BJ (cell line): ENCODE measurements at places on chromosomes 5 and 9.

DNA sequence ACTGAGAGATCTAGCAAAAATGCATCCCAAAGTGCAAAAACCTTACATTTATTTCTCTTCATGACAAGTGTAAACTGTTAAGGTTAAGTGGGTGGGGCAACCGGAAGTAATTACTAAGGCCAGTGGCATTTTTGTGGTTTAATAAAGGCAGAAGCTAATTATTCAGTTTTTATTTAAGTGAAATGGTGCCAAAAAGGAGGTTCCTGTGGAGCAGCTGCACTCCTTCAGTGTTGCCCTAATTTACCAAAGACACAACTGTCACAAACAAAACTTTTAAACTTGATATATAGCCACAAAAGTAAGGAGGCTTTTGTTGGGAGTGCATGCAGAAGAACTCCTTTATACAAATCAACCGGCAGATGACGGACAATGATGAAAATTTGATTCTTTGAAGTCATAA lies 81.6 kb downstream of the NDUFS4 start:
- DNase-seq, result peak; percentile 9

- no peak for DNase-seq
These were observed 8.2 kb upstream of the PHYKPL start for GRCh38 chr5:178240766-178241165.

DNA sequence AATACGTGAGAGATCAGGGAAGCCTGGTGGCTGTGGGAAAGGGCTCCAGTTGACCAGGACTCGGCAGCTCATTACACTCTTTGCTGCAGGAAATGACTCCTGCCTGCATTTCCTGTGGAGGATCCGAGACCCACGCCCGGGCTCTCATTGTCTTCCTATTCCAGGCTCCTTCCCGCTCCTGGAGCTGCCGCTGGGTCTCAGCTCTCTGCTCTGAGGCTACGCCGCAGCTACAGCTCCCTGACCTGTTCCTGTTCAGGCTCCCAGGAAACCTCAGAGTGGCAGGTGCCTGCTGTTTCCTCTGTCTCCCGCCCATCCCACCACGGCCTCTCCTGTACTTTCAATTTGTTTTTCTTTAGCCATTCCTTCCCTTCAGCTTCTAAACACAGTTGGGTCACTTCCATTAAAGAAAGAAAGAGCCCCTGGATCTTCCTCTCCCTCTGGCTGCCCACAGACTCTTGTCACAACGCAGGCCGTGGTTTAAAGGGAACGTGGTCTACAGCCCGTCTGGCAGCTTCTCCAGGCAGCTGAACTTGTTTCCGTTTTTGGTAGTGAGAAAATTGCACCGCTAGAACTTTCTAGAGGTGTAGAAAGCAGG lies 71.5 kb downstream of the IL6ST start:
- no peak for DNase-seq

GRCh38 chr5:169296419-169297143 lies 4.4 kb downstream of the SLIT3 start:
- peak; percentile 85 for DNase-seq
